ENCODE measurements at places on chromosomes 4 and X.

DNA sequence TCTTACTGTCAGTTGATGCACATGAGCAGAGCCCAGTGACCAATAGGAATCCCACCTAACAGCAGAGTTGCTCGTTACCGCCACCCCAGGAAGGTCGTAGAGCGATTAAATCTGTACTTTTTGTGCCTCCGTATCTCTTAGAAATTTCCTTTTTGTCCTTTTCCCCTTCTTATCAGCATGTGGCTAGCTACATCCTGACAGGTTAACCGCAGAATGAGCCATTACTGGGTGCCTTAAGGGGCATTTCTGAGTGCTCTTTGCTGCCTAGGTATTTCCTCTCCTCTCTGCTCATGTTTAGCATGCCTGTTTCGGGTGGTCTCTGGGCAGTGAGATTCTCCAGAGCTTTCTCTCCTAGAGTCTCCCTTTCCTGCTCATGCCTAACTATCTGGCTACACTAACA lies 530.5 kb downstream of the FAM133A start:
- DNase-seq: no peak

GRCh38 chr4:61446941-61447340 lies 246.8 kb downstream of the ADGRL3 start:
- DNase-seq: no peak

- DNase-seq: no peak
Measured at GRCh38 chr4:25609976-25610375, 45.7 kb upstream of the SLC34A2 start.

DNA sequence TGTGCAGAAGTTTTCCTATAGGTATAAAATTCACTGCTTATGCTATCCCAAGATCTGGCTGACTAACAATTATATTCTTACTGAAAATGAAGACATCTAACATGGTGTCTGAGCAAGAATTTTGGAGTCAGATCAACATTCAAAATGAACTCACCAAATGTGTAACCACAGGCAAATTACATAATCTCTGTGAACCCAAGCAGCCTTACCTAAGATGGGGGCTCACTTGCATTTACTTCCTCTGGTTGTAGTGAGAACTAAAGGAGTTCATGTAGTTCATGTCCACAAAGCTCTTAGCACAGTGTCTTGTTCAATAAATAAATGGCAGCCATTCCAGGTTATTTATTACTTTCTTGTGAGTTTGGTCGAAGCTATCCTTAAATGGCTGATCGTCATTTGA lies 163.9 kb upstream of the LCORL start:
- no peak for DNase-seq

GRCh38 chrX:8089141-8089540 lies 81.9 kb downstream of the VCX2 start:
- DNase-seq: no peak

- DNase-seq: no peak
Measured at GRCh38 chr4:61752617-61753016, 552.5 kb downstream of the ADGRL3 start.

Data from upper lobe of right lung (tissue), 1 donor.